ENCODE measurements at places on chromosomes 16 and 17.

DNA sequence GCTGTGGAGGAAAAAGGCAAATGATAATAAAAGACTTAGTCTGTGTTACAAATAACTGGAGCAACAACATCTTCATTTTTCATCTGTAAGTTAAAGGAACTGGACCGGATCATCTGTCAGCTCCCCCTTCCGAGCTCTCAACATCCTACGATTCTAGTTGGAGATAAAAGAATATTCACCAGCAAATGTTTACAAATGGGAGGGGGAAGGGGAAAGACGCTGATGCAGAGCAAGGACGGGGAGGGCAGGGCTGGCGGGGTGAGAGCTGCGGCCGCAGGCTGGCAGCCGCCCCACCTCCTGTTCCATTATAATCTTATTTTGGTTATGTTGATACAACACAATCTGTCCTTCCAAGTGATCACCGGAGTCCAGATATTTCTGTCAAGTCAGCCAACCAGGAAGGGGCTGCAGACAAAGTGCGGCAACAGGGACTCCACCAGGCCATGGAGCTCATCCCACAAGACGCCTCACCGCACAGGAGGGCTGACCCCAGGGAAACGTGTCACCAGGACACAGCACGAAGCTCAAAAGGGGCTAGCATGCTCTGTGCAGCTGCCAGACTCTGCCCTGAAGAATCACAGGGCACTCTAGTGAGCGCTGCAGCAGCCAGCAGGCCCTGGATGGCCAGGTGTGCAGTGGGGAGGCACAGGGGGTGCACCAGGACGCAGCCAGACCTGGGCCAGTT lies 19.7 kb downstream of the FBXO31 start:
- no peaks in the 10 kb centered on the region for H3K27me3 ChIP-seq
- H3K4me1 ChIP-seq = peaks cover 53% of the 10 kb centered on the region
- peaks cover 12% of the 10 kb centered on the region for H3K36me3 ChIP-seq
- H3K4me3 ChIP-seq = no peak overlapping the region
- DNase-seq = no peak

DNA sequence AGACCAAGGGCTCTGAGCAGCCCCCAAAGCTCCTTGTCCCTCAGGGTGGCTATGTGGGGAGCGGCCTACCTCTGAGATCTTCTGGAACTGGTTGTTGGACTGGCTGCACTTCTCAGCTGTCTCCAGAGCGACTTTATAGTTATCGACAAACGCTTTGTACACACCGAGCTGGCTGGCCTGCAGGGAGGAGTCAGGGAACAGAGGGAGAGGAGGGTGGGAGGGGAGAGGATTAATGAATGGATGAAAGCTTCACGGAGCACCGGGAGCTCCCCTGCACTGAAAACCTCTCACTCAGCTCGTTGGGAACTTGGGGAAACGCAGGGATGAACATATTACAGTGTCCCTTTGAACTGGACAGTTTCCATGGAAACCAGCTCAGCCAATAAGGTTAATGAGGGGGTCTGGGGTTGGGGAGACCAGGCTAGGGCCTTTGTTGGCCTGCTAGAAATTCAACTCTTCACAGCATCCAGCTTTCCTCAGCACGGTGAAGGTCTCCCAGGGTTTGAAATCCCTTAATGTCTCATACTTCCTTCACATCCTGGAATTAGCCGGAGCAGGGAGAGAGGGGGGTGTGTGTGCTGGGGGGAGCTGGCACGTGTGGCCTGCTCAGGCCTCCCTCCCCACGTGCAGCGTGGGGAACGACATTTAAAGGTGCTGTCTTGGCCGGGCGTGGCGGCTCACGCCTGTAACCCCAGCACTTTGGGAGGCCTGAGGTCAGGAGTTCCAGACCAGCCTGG lies 86.7 kb downstream of the TIMM22 start:
- H3K4me3 ChIP-seq = no peak overlapping the region
- H3K27ac ChIP-seq = no peak overlapping the region
- H3K4me1 ChIP-seq = peaks cover 48% of the 10 kb centered on the region
- H3K36me3 ChIP-seq = peaks cover 12% of the 10 kb centered on the region

GRCh38 chr17:81127526-81128177 lies 37.7 kb upstream of the PVALEF start:
- no peaks in the 10 kb centered on the region for H3K36me3 ChIP-seq
- no peak overlapping the region for H3K27ac ChIP-seq
- no peak for DNase-seq
- no peaks in the 10 kb centered on the region for H3K4me1 ChIP-seq
- H3K27me3 ChIP-seq = no peaks in the 10 kb centered on the region
- H3K4me3 ChIP-seq = no peak overlapping the region

GRCh38 chr17:67359960-67360791 lies 6.2 kb downstream of the PSMD12 start:
- H3K36me3 ChIP-seq = no peaks in the 10 kb centered on the region
- no peak overlapping the region for H3K27ac ChIP-seq
- peaks cover 65% of the 10 kb centered on the region for H3K4me1 ChIP-seq
- no peak for DNase-seq
- H3K27me3 ChIP-seq = no peaks in the 10 kb centered on the region

DNA sequence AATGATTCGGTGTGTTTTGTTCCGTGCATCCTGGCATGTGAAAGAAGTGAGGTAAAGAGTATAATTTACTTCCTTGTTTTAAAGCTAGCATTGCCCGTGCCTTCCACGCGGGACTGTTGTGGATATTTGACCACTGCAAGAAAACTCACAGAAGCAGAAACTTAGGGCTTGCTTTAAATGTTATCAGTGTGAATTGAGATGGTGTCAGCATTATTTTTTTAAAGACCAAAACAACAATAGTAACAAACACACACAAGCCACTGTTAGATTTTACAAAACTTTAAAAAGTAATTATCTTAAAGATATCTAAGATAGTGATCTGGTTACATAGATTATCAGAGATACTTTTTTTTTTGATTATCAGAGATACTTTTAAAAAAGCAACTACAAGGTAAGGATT lies 47.4 kb downstream of the WWOX start:
- H3K27ac ChIP-seq = no peak overlapping the region
- H3K27me3 ChIP-seq = no peaks in the 10 kb centered on the region
- DNase-seq = no peak
- H3K4me3 ChIP-seq = no peak overlapping the region
- no peaks in the 10 kb centered on the region for H3K36me3 ChIP-seq
- peaks cover 10% of the 10 kb centered on the region for H3K4me1 ChIP-seq

DNA sequence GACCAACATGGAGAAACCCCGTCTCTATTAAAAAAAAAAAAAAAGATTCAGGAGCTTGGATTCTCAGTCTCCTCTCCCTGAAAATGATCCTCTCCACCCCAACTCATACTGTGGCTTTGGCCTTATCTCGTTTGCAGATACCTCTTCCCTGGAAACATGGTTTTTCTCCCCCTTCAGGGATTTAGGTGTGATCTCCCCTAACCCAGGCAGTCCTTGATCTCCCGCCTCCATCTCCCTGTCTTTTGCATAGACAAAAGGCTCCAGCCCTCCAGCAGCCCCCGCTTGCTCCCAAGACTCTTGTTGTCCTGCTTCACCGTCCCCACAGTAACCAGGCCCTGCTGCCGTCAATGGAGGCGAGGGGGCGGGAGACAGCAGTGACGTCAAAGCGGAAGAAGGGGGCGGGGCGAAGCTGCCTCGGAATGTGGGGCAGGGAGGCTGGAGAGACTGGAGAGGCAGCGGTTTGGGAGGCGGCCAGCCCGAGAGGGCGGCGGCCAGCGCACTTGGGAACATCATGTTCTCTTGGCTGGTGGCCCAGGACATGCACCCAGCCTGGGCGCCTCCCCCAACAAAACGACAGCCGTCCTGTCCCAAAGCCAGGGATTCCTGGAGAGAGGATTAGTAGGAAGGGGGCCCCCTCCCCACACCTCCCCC lies 1.9 kb upstream of the PER1 start:
- peak overlapping the region; percentile 100 for H3K27ac ChIP-seq
- H3K27me3 ChIP-seq = no peaks in the 10 kb centered on the region
- peaks cover 8% of the 10 kb centered on the region for H3K36me3 ChIP-seq
- peaks cover 49% of the 10 kb centered on the region for H3K4me1 ChIP-seq

GRCh38 chr17:77916264-77916663 lies 42.2 kb upstream of the TNRC6C start:
- H3K27ac ChIP-seq = no peak overlapping the region
- H3K4me3 ChIP-seq = no peak overlapping the region
- H3K4me1 ChIP-seq = peaks cover 4% of the 10 kb centered on the region
- H3K27me3 ChIP-seq = no peaks in the 10 kb centered on the region
- DNase-seq = no peak
- H3K36me3 ChIP-seq = no peaks in the 10 kb centered on the region

GRCh38 chr17:2214047-2214928 lies 89.3 kb downstream of the SMG6 start:
- no peak overlapping the region for H3K4me3 ChIP-seq
- DNase-seq = no peak
- H3K4me1 ChIP-seq = peaks cover 53% of the 10 kb centered on the region
- H3K36me3 ChIP-seq = no peaks in the 10 kb centered on the region

DNA sequence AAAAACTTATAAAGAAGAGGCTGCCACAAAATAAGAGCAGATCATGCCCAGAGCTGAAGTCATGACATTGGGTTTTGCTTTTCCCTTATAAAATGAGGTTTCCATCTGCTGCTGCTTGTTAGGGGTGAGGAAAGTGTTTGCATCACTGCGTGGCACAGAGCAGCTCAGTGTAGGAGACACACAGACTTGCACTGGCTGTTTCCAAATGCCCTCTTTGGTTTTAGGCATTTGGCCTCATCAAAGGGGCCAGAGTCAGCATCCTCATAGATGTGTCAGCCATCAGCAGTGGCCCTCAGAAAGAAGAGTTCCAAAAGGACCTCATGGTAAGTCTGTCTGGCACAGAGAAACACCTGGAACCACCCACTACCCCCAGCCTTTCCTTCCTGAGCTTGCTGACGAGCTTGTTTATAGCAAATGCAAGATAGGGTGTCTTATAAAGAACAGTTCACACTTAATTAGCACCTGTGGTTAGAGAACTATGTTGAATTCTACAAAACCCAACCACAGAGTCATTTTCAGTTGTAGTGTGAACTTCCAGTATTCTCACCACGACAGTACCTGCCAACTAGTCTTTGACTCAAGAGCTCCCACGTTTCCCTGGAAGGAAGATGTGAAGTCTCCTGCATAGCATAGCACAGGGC lies 17.0 kb downstream of the VWA3A start:
- no peak overlapping the region for H3K27ac ChIP-seq
- H3K4me1 ChIP-seq = no peaks in the 10 kb centered on the region
- no peaks in the 10 kb centered on the region for H3K36me3 ChIP-seq
- H3K4me3 ChIP-seq = no peak overlapping the region
- no peak for DNase-seq

DNA sequence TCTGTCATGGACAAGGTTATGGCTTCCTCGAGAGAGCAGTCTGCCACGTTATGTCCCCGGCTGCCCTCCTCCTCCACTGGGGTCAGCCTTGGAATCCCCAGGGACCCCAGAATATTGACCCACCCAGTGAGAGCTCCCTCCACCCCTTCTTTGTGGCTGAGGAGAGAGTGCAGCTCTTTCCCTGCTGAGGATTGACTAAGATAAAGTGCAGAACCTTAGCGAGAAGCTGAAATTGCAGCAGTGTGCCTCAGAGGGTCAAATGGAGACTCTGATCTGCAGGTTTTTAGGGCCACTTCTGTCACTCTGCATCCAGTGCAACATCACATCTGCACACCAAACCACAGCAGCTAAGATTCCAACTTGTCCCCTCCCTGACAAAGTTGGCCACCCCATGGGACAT lies 25.6 kb upstream of the PMFBP1 start:
- no peaks in the 10 kb centered on the region for H3K4me1 ChIP-seq
- DNase-seq = no peak
- no peak overlapping the region for H3K27ac ChIP-seq
- H3K27me3 ChIP-seq = no peaks in the 10 kb centered on the region
- no peaks in the 10 kb centered on the region for H3K36me3 ChIP-seq
- no peak overlapping the region for H3K4me3 ChIP-seq

GRCh38 chr16:85181739-85182129 lies 69.5 kb upstream of the CIBAR2 start:
- no peaks in the 10 kb centered on the region for H3K4me1 ChIP-seq
- peaks cover 4% of the 10 kb centered on the region for H3K36me3 ChIP-seq
- H3K27ac ChIP-seq = no peak overlapping the region
- no peak for DNase-seq
- H3K27me3 ChIP-seq = no peaks in the 10 kb centered on the region

- no peaks in the 10 kb centered on the region for H3K27me3 ChIP-seq
- peaks cover 25% of the 10 kb centered on the region for H3K4me1 ChIP-seq
- H3K4me3 ChIP-seq = peak overlapping the region; percentile 13
- DNase-seq = no peak
- no peaks in the 10 kb centered on the region for H3K36me3 ChIP-seq
- H3K27ac ChIP-seq = no peak overlapping the region
These were observed 2.5 kb downstream of the ALOX15B start for GRCh38 chr17:8041249-8041928.

Measured in vagina (tissue), 2 donors.